AG09309 (cell line): ENCODE measurements at places on chromosomes 4 and X.

GRCh38 chr4:113603911-113604310 is 157.6 kb downstream of the CAMK2D start:
- DNase-seq = no peak

GRCh38 chrX:150482537-150483206 is 85.7 kb upstream of the MTM1 start:
- DNase-seq = peak; percentile 10

GRCh38 chrX:132365490-132365889 is 123.3 kb downstream of the MBNL3 start:
- no peak for DNase-seq

DNA sequence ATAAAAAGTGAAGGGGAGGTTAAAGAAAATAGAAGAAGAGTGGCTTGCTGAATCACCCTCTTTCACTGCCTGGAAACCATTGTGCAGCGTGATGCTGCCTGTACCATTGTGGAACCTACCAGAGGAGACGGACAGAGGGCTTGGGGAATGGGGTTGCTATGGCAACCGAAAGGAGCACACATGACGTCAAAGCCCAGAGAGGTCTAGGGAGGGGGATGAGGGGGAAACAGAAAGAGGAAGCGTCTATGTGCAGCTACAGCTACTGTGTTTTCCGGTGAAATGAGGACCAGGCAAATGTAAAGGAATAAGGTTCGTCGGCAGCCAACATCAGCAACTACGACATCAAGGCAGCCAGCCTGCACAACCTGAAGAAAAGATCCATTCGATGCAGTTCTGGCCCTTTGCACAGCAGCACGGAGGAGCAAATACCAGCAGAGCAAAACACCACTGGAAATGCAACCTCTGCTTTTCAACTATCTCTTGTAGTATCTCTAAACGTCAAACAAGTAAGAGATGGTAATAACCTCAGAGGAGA is at the start of gene MAPK10:
Gene MAPK10, minus strand, starts transcription at position 110 of the 535 bp plus-strand sequence.
- DNase-seq = no peak

DNA sequence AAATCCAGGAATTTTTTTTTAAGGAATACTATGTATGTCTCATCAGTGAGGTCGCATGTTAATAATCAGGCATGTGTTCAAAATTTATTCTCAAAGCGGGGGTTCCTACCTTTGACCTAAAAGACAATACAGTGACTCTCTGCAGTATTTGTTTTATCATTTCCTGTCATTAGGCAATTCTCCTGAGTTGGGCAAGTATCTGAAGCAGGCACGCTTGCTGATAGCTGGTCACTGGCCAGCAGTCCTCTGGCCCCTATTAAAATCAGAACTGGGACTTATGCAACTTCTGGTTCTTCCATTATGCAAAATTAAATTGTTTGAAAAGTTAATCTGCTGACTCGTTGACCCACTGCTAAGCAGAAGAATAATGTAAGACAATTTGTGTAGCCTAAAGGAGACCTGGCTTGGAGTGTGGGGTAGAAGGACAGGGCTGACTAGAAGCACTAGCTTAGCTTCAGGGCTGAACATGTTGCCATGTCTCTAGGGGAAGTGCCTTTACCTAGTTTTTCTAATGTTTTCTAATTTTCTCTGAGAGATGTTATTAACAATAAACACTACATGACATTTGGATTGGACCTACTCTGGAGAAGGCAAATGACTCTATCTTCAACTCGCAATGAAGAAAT is 36.0 kb upstream of the GABRA2 start:
- DNase-seq = no peak

DNA sequence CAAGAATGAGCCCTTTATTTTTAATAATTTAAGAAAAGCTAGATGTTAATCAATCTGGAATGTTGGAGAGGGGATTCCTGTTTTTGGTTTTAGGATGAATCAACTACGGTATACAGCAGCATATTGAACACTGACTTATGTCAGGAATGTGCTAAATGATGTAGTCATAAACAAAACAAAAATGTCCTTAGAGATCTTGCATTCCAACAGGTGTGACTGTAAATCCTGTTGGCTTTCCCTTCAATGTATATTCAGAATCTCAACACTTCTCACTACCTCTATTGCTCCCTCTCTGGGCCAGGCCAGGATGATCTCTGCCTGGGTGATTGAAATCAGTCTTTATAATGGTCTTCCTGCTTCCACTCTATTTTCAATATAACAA is 37.8 kb upstream of the BDH2 start:
- no peak for DNase-seq

DNA sequence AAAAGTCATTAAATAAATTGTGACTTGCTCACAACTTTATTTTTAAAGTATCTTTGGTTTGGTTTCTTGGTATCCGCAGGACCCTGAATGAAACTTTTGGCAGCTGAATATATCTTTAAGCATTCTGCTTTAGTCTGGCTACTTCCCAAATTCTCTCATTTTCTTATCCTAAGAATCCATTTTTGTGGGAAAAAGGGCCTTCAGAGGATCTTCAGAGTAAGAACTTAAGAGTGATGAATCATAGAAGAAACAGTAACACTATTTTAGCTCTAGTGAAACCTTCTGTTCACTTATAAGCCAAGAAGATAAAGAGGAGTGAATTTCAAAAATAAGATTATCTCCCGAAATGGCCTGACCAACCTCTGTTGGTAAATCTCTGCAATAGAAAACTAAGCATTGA is 540.6 kb upstream of the MAGEB18 start:
- DNase-seq = no peak

DNA sequence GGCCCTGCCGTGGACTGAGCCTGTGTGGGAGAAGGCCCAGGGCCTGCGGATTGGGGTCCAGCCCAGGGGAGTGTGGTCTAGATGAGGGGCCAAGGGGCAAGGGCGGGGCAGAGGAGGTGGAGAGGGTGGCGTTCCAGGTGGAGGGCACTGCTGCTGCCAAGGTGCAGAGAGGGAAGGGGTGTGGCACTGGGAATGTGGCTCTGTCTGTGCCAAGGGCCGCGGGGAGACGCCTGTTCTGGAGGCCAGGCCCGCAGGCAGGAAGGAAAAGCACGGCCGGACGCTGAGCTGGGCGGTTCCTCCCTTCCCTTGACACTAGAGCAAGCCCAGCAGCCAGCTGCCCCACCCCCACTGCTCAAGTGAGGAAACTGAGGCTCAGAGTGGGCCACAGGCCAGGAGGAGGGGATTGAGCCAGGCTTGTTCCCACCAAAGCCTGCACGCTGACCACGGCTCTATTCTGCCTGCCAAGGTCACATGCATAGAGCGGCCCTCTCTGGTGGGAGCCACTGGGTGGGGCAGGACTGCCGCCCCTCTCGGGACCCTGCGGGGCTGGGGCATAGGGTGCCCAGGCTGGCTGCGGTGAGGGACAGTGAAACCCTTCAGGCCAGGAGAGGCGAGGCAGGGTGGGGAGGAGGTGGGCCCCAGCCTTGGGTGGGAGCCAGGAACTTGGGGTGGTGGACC is 13.0 kb downstream of the SH3BP2 start:
- DNase-seq = no peak

- DNase-seq = peak; percentile 99
These were observed 13.0 kb upstream of the SEPSECS start for GRCh38 chr4:25172961-25173915.
